ENCODE measurements at places on chromosomes 12 and 14. TPM values are rescaled to one million over a fixed set of nuclear protein-coding genes. Genes with fewer than 3 reads are reported as not detected.

DNA sequence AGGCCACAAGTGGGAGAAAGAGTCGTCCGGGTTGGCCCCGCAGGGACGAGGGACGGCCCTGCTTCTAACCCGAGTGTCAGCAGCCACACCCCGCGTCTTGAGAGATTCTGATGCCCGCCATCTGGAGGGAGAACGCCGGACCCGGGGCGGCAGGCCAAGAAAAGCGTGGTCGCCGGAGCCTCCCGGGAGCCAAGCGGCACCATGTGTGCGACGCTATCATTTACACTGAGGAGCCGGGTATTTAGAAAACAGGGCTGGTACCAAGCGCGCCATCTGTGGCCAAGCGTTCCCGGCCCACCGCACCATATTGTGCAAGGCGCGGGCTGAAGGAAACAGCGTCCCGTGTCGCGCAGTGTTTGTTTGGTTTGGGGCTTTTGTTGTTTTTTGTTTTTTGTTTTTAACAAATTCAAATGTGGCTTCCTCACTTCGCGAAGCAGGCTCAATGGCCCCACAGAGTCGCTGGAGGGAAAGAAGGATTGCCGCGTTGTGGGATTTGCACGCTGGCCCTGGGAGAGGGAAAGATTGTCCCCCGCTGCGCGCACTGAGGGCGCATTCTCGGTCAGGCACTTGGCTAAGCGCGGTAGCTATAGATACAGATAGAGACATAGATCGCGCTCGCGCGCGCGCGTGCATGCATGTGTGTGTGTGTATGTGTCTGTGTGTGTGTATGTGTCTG lies 153.8 kb downstream of the BCL11B start:
- DNase-seq = peak; percentile 15

GRCh38 chr12:93778306-93778705 lies 101.1 kb downstream of the CRADD start:
- no peak for DNase-seq

DNA sequence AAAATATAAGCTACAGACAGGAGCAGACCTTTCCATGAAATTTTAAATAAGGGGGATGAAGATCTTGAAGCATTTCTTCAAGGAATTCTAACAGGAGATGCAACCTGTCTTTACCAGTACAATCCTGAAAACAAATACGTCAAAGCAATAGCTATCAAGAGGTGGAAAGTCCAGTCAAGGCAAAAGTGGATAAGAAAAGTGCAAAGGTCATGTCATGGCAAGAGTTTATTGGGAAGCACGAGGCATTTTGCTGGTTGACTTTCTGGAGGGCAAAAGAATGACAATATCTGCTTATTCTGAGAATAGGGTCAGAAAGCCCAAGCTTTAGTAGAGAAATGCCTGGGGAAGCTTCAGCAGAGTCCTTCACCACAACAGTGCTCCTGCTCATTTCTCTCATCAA lies 34.3 kb upstream of the PRB4 start:
- DNase-seq = no peak

DNA sequence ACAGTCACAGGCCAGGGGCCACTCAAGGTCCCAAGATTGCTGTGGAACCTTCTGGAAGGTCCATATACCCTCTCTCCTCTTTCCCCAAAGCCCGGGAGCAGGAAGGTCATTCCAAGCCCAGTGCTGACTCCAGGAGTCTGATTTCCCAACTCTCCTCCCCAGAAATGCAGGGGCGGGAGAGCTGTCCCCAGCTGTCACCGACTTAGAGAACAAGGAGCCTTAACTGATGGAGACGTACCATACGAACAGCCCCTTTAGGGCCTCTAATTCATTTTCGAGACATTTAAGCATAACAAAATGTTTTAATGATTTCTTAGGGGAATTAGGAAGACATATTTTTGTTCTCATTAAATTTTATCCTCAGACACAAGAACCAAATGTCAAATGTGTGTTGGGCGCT lies 99.2 kb downstream of the PHETA1 start:
- DNase-seq = no peak

DNA sequence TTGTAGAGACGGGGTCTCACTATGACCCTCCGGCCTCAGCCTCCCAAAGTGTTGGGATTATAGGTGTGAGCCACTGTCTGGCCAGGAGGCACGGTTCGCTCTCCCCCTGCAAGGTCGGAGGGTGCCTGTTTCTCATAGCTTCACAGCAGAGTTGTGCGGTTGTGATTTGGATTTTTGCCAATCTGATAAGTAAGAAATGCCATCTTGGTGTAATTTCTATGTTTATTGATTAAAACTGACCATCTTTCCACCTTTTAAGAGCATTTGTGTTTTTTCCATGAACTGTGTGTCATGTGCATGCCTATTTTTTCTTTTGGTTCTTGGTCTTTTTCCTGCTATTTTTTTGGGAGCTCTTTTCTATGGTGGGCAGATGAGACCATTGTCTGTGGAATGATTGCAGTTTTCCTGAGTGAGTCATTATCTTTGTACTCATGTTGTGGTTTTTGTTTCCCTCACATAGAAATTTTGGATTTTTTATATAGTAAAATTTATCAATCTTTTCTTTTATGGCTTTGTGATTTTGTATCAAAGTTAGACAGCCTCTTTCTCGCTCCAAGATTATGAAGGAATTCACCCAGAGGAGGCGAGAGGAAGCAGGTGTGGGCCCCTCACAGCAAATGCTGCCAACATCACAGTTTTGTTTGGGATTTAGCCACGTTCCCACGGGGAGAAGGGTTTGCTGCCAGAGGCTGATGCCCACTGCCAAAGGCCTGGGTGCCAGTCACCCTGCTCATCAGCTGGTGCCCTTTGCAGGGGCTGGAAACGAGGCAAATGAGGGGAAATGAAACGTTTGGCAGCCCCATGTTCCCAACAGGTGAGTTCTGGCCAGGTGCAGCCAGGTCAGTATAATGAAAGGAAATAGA lies 47.2 kb downstream of the RFX4 start:
- DNase-seq = no peak

DNA sequence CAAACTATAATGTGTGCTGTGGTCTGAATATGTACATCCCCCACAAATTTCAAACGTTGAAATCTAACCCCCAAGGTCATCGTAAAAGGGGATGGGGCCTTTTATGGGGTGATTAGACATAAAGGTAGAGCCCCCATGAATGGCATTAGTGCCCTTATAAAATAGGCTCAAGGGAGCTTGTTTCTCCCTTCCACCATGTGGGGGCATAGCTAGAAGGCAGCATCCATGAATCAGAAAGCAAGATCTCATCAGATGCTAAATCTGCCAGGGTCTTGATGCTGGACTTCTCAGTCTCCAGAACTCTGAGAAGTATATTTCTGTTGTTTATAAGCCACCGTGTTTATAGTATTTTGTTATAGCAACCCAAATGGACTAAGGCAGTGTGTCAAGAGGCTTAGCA lies 33.4 kb upstream of the IGF1 start:
- no peak for DNase-seq

GRCh38 chr12:87642245-87642644 lies 387.0 kb downstream of the C12orf50 start:
- DNase-seq = no peak

- no peak for DNase-seq
These were observed 18.4 kb upstream of the PRPF39 start for GRCh38 chr14:45065540-45065939.

DNA sequence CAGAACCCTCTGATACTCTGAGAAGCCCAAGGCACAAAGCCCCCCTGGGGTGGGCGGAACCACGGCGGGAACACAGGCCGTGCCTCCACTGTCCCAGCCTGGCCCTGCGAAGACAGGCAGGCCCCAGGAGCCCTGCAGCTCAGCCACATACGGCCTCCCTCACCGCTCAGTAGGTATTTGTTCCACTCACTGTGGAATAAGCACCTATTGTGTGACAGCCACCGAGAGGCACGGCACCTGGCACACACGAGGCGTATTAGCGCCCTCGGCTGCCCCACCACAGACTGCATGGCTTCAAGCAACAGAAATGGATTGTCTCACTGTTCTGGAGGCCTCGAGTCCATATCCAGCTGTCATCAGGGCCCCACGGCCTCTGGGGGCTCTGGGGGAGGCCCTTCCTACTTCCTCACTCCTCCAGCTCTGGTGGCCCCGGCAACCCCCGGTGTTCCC lies 66.3 kb downstream of the NCOR2 start:
- no peak for DNase-seq

GRCh38 chr12:113515082-113515856 lies 43.6 kb upstream of the LHX5 start:
- DNase-seq = no peak

GRCh38 chr14:57751400-57751799 lies 114.5 kb downstream of the SLC35F4 start:
- DNase-seq = no peak

GRCh38 chr12:101110866-101111265 lies 99.2 kb downstream of the SLC5A8 start:
- DNase-seq = no peak

- no peak for DNase-seq
These were observed 85.3 kb downstream of the SCARB1 start for GRCh38 chr12:124778411-124778810.

DNA sequence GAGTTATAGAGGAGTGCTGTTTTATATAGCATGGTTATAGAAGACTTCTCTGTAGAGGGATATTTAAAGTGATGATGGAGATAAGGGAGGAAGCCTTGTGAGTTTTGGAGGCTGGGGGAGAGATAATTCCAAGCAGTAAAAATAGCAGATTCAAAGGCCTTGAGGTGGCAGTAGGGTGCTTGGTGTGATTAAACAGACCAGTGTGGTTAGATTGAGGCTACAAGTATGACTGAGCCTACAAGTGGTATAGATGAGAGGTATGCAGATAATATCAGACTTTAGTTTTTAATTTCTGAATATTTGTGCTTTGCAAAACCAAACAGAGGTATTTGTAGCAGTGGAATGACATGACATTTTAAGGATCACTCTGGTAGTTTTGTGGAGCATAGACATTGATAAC lies 20.3 kb downstream of the FANCM start:
- no peak for DNase-seq

- no peak for DNase-seq
These were observed 34.2 kb downstream of the ARID4A start for GRCh38 chr14:58332561-58332960.

DNA sequence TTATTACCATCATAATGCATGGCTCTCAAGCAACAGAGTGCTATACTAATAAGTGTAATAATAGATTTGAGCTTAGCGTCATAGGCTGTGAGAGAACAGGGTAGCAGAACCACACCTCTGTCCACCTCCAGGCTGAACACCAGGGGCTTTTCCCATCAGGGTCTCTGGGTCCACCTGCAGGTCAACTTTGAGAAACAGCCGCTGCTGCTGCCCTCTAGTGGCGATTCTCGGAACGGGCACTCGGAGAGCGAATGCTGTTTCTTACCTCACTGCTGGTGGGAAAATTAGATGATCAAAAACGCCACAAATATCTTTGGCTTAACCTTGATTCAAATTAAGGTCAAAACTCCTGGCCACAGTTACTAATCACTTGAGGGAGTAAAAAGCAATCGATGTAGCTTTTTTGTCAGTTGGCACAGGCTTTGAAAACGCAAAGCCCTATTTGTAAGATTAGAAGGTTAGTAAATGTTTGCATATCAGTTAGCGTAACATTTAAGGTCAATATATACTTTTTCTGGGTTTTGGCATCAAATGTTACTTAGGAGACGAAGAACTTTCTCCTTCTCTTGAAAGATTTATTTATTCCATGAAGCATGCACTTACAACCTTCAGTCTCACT lies 127.9 kb upstream of the TMEM132D start:
- peak; percentile 53 for DNase-seq

The CCDC177 gene
- total RNA-seq = not detected

The BDKRB2 gene
- total RNA-seq = 11.3 TPM

The TULP3 gene
- 12.6 TPM for total RNA-seq

The TAS2R31 gene
- total RNA-seq = 2.0 TPM

The DPPA3 gene
- not detected for total RNA-seq

The FERMT2 gene
- 6.3 TPM for total RNA-seq

Measured in colonic mucosa (tissue), 4 donors.